ENCODE measurements at places on chromosomes 7 and 10.

GRCh38 chr7:94111009-94111408 is 106.9 kb upstream of the BET1 start:
- no peak for DNase-seq

- no peak for DNase-seq
Measured at GRCh38 chr7:17913250-17913649, 27.0 kb downstream of the SNX13 start.

GRCh38 chr7:101768280-101768679 is 49.1 kb upstream of the CUX1 start:
- DNase-seq, result no peak

DNA sequence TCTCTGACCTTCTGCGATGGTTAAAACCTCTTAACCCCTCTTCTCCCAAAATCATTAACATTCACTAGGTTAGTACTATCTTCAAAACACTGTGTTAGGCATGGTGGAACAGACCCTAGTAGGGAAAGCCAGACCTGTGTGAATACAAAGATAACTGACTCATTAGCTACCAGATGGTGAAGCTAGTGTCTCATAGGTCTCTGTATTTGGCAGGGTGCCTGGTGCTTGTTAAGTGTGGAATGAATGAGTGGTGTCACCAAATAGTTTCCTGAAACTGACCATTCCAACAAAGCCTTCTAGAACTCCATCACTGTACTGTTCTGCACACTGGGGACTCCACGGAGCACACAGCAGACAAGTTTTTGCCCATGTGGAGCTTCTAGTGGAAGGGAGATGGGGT is 27.7 kb upstream of the TM9SF3 start:
- no peak for DNase-seq

GRCh38 chr10:119041326-119041725 is 11.8 kb downstream of the NANOS1 start:
- DNase-seq, result no peak

- DNase-seq, result no peak
Measured at GRCh38 chr7:38795593-38795992, 113.4 kb downstream of the VPS41 start.

DNA sequence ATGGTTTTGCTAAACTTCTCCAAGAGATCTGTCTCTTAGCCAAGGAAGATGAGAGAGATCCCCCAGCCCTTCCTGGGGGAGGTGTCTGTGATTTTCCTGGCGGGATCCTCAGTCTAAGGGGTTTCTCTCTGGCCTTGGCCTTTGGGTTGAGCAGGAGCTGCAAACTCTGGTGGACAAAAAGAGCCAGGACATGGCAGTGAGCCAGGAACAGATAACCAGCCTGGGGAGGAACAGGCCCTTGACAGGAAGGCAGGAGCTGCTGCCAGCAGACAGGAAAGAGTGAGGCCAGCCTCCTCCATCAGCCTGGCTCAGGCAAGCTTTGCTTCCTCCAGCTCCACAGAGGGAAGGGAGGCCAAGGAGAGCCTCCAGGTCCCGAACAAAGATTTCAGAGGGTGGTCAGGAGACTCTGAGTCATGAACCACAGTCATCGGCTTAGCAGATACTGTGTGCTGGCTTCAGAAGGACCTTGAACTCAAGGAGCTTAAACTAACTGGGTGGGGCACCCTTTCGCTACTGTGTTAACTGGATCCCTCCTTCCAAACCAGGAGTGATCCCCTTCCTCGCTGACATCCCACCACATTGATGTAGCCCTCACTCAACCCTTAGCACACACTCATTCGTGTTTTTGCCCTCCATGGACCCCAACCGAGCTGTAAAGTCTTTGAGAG is 34.7 kb downstream of the DDIT4 start:
- DNase-seq, result peak; percentile 88

GRCh38 chr10:25675204-25675603 is 258.8 kb upstream of the MYO3A start:
- DNase-seq, result no peak

GRCh38 chr7:84654273-84654672 is 459.7 kb upstream of the SEMA3A start:
- no peak for DNase-seq

DNA sequence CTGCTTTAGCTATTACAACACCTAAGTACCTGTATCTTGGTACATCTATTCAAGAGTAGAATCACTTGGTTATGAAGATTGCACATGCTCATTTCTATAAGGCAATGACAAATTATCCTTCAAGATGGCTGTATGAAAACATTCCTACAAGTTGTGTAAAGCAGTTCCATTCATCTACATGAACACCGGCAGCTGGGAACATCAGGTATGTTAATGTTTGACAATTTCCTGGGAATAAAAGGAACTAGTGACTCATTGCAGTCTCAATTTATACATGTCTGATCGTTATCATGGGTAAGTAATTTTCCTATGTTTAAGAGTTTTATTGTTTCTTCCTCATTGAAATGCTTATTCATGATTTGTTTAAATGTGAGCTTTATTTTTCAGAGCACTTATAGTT is 203.2 kb upstream of the SEMA3E start:
- no peak for DNase-seq

DNA sequence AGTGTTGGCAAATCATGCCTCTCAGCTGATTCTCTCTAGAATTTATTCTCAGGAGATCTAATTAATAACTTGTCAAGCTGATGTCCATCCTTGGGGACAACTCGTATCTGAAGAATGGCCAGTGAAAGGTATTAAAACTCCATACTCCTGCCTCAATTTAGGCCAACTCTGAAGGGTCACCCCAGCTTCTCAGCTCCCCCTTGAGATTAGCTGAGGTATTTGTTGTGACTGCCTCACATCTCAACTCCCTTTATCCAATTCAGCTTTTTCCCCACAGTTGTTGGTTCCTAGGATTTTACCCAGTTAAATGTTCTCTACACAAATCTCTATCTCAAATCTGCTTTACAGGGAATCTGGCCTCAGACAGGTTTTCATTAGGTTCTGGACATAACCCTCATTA is 182.4 kb downstream of the MALRD1 start:
- no peak for DNase-seq

DNA sequence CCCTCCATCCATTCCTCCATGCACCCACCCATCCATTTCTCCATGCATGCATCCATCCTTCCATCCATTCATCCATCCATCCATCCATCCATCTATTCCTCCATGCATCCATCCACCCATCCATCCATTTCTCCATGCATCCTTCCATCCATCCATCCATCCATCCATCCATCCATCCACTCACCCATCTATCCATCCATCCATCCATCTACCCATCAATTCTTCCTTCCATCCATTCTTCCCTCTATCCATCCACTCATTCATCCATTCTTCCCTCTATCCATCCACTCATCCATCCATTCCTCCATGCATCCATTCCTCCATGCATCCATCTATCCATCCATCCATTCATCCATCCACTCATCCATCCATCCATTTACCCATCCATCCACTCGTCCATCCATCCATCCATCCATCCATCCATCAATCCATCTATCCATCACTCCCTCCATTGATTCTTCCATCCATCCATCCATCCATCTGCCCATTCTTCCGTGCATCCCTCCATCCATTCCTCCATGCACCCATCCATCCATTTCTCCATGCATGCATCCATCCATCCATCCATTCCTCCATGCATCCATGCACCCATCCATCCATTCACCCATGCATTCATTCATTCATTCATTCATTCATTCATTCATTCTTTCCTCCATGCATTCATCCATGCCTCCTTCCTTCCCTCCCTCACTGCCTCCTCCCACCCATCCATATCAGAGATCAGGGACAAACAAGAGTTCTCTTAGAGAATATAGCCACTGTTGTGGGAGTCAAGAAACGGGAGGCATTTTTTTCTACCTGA is 22.2 kb downstream of the ELN start:
- no peak for DNase-seq

GRCh38 chr7:142854372-142855113 is at the start of gene EPHB6:
TSS of gene EPHB6 (plus strand) at chr7:142855076. CDS start at chr7:142863228, 8,152 bp downstream.
- DNase-seq, result peak; percentile 71

DNA sequence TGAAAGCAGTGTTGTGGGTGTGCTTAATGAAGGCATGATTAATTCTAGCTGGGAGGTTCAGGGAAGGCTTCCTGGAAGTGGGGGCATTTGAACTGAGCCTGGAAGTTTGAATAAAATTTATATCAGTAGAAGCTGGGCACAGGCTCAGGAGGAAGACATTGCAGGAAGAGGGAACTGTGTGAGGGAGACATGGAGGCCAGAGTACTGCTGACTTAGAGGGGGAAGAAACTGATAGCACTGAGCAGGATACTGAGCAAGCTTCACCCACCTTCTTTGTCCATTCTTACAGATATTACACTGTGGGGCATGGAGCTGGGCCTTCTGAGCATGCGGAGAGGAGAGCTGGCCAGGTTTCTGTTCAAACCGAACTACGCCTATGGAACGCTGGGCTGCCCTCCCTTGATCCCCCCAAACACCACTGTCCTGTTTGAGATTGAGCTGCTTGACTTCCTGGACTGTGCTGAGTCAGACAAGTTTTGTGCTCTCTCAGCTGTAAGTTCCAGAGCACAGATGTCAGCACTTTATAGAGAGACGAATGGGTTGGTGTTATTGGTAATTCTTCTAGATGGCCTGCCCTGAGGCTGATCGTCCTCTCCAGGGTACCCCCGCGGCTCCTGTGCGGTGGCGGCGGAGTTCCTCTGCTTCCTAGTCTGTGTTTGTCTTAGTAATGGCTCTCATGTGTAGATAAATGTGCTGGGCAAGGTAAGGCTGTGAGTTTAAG is 2.1 kb downstream of the FKBP6 start:
- DNase-seq, result peak; percentile 67

- DNase-seq, result no peak
Measured at GRCh38 chr7:157097569-157097968, 41.2 kb upstream of the UBE3C start.

DNA sequence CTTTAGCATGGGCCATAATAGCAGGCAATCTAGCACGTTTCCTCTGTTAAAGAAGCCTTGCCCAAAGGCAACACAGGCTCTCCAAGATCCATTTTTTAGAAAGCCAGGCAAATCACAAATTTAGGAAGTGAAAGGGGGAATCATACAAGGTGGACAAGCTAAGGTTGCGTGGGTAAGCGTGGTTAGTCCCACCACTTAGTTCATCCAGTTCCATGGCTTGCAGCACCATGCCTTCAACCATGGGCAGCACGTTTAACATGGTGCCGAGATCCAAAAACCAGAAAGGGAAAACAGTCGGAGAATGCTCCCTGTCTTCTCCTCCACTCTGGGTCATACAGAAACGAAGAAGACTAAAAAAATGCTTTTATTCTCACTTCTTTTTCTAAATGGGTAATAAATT is 234.4 kb upstream of the IMMP2L start:
- DNase-seq, result peak; percentile 5

GRCh38 chr7:110534241-110534931 is 556.5 kb upstream of the LRRN3 start:
- no peak for DNase-seq

- no peak for DNase-seq
Measured at GRCh38 chr7:125814100-125814499, 884.5 kb upstream of the POT1 start.

GRCh38 chr7:96093435-96093834 is 228.5 kb downstream of the SLC25A13 start:
- DNase-seq, result no peak

DNA sequence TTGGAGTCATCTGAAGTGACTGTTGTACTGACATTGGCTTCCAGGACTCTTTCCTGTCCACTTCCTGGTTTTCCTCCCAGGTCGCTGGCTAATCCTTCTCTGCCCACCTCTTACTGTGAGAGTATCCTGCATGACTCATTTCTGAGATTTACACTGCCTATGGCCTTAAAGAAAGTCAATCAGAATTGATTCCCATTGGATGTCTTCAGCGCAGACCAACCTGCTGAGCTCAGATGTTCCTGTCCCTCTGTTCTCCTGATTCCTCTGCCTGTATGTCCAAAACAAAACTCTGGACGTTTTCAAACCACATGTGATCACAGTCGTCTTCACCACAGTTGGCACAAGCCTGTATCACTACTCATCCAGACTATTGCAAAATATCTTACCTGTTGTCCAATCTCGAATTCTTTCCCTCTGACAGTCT is 262.1 kb downstream of the CREB5 start:
- DNase-seq, result no peak

- no peak for DNase-seq
Measured at GRCh38 chr7:27967639-27968038, 213.0 kb downstream of the JAZF1 start.

GRCh38 chr10:130026670-130027456 is 62.8 kb upstream of the EBF3 start:
- DNase-seq, result no peak

GRCh38 chr10:103416436-103417147 is 20.2 kb downstream of the PDCD11 start:
- peak; percentile 88 for DNase-seq

DNA sequence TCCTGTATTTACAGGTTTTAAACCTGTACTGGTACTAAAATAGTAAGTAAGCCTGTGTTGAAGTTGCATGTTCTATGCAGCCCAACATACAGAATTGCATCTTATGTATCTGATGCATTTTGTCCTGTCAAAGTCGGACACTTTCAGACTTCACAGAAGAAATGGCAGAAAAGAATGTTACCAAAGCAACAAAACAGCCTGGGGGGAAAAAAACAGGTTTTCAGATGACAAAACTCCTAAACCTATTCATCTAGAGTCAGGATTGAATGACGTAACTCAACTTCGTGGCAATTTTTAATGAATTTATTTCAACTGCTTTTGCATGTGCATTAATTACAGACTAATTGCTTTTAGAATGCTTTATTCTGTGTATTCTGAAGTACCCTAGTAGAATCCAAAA is 28.4 kb downstream of the CYTH3 start:
- no peak for DNase-seq

DNA sequence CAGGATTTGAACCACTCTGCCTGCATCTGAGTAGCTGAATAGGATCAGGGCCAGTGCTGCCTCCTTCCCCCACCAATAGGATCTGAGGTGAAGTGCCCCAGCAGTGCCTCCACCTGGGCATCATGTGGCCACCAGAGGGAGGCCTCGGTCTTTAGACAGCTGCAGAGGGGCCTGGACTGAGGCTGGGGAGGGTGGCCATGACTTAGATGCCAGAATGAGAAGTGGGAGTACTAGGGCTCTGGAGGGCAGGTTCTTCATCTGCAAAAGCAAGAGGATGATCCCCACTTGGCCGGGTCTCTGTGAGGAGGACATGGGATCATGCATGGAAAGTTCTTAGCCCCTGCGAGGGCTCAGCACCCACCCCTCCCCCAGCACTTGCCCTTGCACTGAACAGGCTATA is 56.9 kb downstream of the NEUROG3 start:
- DNase-seq, result no peak

GRCh38 chr10:69957886-69958555 is 94.6 kb upstream of the MACROH2A2 start:
- DNase-seq, result peak; percentile 82

- no peak for DNase-seq
Measured at GRCh38 chr7:77778535-77778934, 19.7 kb downstream of the TMEM60 start.

GRCh38 chr10:34413214-34413613 is 401.9 kb downstream of the PARD3 start:
- DNase-seq, result no peak

GRCh38 chr10:103463499-103463898 is 4.8 kb upstream of the CALHM1 start:
- DNase-seq, result peak; percentile 64

All from suppressor macrophage (primary cell).